PC-3 (cell line): ENCODE measurements at places on chromosomes 5 and 9. TPM values are rescaled to one million over a fixed set of nuclear protein-coding genes. Genes with fewer than 3 reads are reported as not detected.

GRCh38 chr9:107273634-107274033 lies 9.4 kb upstream of the RAD23B start:
- DNase-seq, result no peak
- H3K27ac ChIP-seq, result no peak overlapping the region
- H3K4me3 ChIP-seq, result no peak overlapping the region
- no peaks in the 10 kb centered on the region for H3K36me3 ChIP-seq
- peaks cover 18% of the 10 kb centered on the region for H3K4me1 ChIP-seq

DNA sequence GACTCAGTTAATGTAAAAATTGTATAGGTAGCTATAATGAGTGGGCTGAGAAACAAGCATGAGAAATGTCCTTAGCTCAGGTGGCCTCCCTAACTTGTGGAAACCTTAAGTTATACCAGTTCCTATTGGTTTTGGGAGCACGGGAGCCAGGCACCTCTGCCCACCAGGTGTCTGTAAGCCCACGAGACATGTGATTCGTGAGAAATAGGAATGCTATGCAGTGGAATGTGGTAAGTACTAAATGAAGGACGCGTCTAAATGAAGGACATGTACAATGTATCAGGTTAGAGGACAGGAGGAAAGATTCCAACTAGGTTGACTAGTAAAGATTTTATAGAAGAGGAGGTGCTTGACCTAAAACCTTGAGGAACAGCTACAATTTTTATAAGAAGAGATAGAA lies 46.0 kb upstream of the F2RL2 start:
- H3K36me3 ChIP-seq, result no peaks in the 10 kb centered on the region
- DNase-seq, result no peak
- H3K27me3 ChIP-seq, result no peaks in the 10 kb centered on the region
- H3K4me1 ChIP-seq, result 0 out of 2 replicates have a peak, but pooled peaks cover 5% of the 10 kb centered on the region
- no peak overlapping the region for H3K4me3 ChIP-seq

Gene EGFLAM
- total RNA-seq, result not detected in 2 replicates

DNA sequence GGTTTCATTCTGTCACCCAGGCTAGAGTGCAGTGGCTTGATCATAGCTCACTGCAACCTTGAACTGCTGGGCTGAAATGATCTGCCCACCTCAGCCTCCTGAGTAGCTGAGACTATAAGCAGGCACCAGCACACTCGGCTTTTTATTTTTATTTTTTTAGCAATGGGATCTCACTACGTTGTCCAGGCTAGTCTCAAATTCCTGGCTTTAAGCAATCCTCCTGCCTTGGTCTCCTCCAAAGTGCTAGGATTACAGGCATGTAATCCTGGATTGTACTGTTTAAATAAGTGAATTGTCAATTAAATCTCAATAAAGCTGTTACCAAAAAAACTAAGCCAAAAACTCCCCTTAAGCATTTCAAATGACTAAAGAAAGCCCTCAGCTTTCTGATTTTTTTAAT lies 18.9 kb downstream of the GOLPH3 start:
- H3K36me3 ChIP-seq, result peaks cover 3% of the 10 kb centered on the region; the same call in 1 of the 2 replicates
- no peaks in the 10 kb centered on the region for H3K27me3 ChIP-seq
- H3K4me3 ChIP-seq, result no peak overlapping the region

DNA sequence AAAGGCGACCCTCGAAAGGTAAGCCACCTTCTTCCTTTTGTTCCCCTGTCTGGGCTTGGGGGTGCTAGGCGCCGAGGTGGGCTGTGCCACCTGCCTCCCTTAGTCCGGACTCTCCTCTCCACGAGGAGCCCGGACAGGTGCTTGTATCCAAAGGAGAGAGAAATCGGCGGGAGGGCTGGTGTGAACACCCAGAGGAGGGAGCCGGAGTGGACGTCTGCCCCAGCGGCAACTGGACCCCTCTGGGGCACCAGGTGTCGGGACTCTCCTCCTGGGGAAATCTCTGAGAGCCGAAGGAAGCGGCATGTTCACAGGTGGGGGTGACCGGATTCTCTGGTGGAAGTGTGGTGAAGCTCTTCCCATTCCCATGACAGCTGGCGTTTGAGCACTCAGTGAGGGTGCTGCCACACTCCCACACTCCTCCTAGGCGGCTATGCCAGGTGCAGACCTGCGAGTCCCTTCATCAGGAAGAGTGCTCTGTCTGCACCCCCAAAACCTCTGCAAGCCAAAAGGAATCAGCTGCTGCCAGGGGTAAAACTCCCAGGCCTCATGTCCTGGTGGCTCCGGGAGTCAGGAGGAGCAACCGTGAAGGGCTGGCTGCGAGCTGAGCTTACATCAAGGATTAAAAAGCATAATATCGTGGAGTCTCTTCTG lies 921 bp downstream of the KCNIP1 start:
- H3K4me3 ChIP-seq, result no peak overlapping the region
- H3K36me3 ChIP-seq, result no peaks in the 10 kb centered on the region
- H3K4me1 ChIP-seq, result no peaks in the 10 kb centered on the region
- H3K27ac ChIP-seq, result no peak overlapping the region
- peaks cover 21% of the 10 kb centered on the region for H3K27me3 ChIP-seq
